HTR-8/SVneo (cell line): ENCODE measurements at places on chromosomes 7 and 10.
A peak's percentile ranks its signal among the peaks of the same experiment; 100 is the strongest.

DNA sequence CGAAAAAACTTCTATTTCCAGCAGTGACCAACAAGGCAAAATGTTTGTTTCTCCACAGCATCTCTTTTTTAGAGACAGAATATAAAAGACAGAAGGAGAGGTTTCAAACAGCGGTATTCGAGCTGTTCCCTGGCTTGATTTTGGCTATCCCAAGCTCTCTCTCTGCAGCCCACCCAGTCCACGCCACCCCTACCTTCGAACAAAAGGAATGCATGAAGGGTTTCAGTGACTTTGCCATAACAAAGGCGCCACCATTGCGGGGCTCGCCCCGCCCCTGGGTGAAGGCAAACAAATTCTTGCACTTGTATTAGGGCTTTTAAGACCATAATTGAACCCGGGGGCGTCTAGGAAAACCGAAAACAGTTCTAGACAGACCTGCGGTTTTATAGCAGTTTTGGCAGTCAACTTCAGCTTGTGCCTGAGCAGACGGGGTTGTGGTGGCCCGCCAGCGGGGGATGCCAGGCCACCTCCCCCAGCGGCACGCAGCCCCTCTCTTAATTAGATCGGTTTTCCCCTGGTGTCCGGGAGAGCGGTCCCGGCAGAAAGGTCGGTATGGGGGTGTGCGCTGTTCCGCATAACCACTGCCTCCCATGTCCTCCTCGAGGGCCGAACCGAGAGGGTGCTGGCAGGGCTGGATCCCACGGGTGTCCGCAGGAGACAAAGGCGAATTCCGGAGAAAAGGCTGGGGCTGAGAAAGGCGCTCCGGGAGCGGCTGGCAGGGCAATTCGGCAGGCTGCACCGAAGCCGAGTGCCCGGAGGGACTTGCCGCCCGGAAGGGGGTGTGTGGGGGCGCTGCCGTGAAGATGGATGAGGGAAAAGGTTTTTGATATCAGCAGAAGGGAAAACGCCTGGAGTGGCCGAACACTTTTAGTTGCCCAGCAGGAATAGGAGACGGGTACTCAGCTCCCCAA lies 2.7 kb upstream of the HOXA11 start:
- DNase-seq = no peak

DNA sequence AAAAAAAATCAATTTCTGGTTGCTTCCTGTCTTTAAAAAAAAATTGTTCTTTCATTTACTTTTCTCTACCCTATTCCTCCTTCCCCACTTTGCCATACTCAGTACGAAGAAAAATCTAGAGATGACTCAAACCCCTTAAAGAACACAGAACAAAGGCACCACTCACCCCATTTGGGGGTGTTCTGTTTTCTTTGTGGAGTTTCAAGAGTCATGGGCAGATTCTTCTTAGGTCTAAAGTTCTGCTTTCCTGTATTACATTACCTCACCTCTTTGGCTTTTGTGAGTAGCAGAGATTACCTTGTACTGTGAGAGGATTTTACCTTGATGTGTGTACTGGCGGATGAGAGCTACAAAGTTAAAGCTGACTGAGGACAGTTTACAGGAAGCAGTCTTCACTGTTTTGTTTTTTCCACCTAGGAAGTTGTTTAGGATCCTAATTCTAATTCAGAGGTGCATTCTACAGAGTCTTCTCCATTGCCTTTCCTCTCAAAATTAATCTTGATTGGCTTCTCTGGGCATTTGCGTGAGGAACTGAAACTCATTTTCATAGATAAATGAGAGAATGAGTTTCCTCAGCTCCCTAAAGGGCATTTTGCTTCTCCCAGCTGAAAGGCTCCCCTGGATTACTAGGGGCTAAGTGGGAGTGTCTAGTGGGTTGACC lies 20.7 kb downstream of the AVL9 start:
- DNase-seq = no peak

GRCh38 chr10:27356738-27357137 lies 116.1 kb upstream of the ACBD5 start:
- no peak for DNase-seq

GRCh38 chr7:25032774-25033743 lies 53.1 kb upstream of the OSBPL3 start:
- DNase-seq = no peak

GRCh38 chr7:95330961-95331337 lies 6.6 kb upstream of the PON1 start:
- no peak for DNase-seq

- no peak for DNase-seq
These were observed 115.6 kb downstream of the GLRX3 start for GRCh38 chr10:130251766-130252165.

DNA sequence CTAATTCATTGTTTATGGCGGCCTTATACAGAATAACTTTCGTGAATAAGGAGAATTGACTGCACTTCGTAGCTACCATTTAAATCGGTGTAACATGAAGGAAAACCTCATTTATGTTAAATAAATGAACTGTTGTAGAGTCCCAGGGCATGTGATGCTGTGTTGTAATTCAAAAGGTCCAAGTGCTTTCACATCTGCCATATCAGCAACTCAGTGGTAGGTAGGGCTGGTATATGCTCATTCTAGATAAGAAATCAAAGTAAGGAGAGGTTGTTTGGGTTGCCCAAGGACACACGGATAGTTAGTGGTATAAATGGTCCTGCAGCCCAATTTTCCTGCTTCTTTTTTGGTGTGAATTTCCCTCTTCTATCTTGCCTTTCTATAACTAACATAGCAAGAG lies 15.8 kb downstream of the BBS9 start:
- no peak for DNase-seq

DNA sequence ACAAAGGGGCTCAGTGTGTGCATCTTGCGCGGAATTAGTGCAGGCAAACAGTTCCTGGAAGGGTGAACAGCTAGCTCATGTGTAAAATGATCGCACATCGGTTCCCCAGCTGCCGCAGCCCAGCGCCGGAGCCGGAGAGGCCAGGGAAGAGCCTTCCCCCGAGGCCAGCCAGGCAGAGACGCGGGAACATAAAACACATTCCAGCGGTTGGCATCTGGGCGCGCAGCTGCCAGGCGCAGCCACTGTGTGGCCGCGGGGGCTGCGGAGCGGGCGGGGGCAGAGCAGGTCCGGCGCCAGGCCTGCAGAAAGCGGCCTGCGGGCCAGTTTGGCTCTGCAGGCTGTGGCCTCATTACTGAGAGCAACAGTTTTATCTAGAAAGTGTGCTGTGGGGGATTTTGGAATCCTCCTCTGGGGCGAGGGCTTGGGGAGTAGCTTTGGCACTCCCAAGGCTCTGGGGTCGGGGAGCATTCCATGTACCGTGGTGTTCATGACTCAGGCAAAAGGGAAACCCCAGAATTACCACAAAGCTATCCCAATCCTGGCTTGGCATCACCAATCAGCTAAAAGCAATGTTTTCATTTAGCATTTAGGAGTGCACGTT lies 74.3 kb downstream of the SAMD9 start:
- DNase-seq = peak; percentile 29

DNA sequence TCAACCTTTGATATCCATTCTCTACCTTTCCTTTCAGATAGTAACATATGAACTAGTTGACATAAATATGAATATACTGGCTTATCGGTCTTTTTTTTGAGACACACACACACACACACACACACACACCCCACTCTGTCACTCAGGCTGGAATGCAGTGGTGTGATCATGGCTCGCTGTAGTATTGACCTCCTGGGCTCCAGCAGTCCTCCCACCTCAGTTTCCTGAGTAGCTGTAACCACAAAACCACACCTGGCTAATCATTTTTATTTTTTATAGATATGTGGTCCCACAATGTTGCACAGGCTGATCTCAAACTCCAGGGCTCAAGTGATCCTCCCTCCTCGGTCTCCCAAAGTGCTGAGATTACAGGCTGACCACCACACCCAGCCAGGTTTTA lies 14.2 kb upstream of the NT5C3A start:
- DNase-seq = no peak

- DNase-seq = no peak
These were observed 83.6 kb downstream of the KCNMA1 start for GRCh38 chr10:77553966-77554365.

GRCh38 chr7:131300572-131301466 lies 26.9 kb upstream of the MKLN1 start:
- DNase-seq = no peak

- DNase-seq = no peak
These were observed 181.4 kb downstream of the ARID5B start for GRCh38 chr10:62082729-62083411.

- DNase-seq = no peak
These were observed 110.4 kb downstream of the RNF216 start for GRCh38 chr7:5671046-5671445.

DNA sequence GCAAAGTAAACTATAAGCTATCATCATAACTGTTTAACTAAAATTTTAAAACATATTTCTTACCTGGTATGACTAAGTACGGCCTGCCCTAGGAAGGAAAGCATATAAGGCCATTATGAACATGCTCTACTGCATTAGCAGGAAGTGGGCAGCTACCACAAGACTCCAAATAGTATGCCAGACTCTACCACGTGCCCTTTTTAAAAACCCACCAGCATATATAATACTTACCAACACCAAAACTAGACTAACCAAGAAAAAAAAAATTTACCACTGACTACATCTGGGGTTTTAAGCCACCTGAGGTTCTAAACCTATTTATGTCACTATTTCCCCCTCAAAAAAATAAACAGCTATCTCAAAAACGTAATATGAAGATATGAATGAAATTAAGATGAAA lies 30.1 kb downstream of the NUDCD3 start:
- DNase-seq = no peak

DNA sequence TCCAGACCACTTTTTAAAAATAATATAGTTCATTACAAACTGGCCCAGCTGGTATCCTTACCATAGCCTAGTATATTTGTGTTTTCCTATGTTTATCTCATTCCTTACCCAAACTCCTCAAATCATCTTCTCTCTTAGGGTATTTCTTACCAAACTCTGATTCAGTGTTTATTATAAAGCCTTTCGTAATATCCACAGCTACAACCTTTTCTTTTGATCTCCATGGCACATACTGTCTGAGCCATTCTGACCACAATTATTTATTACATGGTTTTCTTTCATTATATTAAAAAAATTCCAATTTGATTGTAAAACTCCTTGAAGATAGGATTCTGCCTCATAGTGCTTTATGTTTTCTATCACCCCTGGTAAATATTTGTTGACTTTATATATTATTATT lies 94.2 kb downstream of the LRMDA start:
- DNase-seq = no peak

DNA sequence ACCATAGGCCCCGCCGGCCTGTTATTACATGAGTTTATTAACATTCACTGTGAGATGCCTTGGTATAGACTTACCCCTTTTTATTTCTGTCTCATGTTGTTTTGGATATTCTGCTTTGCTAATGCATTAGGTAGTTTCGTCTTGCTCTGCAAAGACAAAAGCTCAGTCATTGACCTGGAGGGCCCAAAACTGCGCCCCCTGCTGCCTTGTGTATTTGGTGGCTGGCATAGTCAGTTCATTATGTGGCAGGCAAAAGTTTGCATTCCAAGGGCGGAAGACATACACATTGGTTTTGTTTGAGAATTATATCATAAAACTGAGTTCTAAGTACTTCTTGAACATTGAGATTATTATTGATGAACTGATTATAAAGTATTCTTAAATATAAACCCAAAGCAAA lies 372.5 kb downstream of the SDK1 start:
- peak; percentile 22 for DNase-seq

GRCh38 chr7:135748770-135749169 lies at the start of gene FAM180A:
FAM180A (minus strand) TSS chr7:135748813; CDS start chr7:135748580, 233 bp downstream.
- no peak for DNase-seq

- no peak for DNase-seq
These were observed 217.7 kb upstream of the ETV1 start for GRCh38 chr7:14207138-14207537.

DNA sequence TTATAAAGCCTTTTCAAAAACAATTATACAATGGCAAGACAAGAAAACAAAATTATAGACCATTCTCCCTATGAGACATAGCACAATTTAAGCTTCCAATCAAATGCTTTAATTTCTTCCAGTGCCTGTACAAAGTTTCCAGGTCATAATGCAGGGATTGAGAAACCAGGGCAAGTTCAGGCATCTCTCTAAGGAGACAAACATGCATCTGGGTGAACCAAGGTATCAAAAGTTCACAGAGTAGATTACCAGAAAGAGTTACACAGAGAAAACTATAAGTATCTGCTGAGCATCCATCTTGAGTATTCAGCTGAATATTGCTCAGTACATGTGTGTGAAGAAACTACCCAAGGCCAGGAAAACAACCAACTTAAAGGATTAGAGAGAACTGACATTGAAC lies 89.1 kb downstream of the COL28A1 start:
- no peak for DNase-seq

DNA sequence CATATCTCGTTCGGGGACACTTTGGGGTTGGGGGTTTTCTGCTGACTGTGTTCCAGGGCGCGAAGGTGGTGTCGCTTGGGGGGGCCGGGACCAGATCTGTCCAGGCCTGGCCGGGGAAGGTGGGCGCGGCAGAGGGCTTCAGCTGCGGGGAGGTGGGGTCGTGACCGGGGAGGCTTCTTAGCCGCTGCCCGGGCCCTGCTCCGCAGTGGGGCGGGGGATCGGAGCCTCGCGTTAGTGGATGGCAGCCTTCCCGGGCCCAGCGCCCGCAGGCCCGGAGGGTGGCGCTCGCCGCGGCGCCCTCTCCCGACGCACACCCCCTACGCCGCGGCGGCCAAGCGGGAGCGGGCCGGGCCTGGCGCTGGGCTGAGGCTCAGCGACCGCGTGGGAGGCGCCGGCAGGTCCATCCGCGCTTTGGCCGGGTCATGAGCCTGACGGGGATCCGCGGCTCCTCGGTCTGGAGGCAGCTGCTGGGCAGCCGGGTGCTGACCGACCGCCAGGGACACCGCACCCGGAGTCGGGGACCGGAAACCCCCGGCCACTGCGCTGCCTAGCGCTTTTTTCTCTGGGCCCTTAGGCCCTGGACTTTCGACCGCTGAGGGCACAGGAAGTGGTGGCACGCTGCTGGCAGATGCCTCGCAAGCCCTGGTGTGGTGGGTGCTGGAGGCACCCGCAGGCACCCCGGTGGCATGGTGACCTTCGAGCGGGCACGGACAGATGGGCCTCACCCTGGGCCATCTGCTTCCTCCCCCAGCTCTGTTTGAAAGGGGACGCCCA lies 1.2 kb downstream of the AGAP3 start:
- no peak for DNase-seq

- no peak for DNase-seq
These were observed 2.0 kb downstream of the INSIG1 start for GRCh38 chr7:155299535-155300202.

GRCh38 chr10:5284311-5285057 lies 80.3 kb upstream of the UCN3 start:
- DNase-seq = no peak

GRCh38 chr10:43160921-43161255 lies 22.6 kb downstream of the CSGALNACT2 start:
- DNase-seq = no peak

DNA sequence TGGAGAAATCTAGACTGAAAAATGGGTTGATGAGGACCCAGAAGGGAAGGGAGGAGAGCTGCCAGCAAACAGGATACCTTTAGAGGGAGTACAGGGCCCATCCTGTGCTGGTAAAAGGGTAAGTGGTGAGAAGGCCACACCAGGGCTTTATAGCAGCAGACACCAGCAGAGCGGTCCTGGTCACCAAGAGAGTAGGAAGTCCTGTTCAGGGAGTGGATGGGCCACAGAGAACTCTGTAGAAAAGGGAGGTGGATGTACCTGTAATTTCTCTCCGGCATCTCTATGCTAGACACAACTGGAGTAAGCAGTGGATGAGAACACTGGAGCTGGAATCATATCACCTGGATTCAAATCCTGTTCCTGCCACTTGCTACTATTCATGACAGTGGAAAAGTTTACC lies 867.2 kb downstream of the CCSER2 start:
- DNase-seq = no peak
